Stimulated activated CD4-positive, alpha-beta T cell treated with anti-CD3 and anti-CD28 coated beads, Interleukin-1b, Interleukin-23, amount 100 ng/mL, for 4 hours (primary cell): ENCODE measurements at places on chromosomes 11 and 22.

GRCh38 chr22:48259991-48260670 lies 1497.7 kb downstream of the TBC1D22A start:
- no peak for DNase-seq

GRCh38 chr11:46676436-46677158 lies 23.8 kb downstream of the ARHGAP1 start:
- DNase-seq = no peak

- no peak for DNase-seq
These were observed 17.2 kb downstream of the KIAA0930 start for GRCh38 chr22:45223304-45224117.

DNA sequence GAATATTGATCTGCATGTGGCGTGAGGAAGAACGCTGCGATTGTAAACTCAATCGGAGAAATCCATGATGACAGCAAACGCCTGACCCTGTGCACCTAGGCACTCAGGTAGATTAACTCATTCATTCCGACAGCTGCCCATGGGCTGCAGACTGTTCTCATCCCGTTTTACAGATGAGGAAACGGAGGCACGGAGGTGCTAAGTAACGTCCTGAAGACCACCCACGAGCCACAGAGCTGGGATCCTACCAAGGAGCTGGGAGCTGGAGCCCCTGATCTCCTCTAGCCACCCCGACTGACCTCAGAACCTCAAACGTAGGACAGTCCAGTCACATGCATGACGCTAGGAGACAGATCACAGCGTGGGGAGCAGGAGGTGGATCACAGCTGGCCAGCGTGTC lies 1092.7 kb downstream of the BRD1 start:
- no peak for DNase-seq

- DNase-seq = no peak
These were observed 5.3 kb downstream of the OSBP start for GRCh38 chr11:59610289-59610688.

GRCh38 chr11:110425751-110426545 lies 3.8 kb upstream of the FDX1 start:
- DNase-seq = no peak

GRCh38 chr11:72989727-72990126 lies 152.4 kb downstream of the FCHSD2 start:
- DNase-seq = no peak

DNA sequence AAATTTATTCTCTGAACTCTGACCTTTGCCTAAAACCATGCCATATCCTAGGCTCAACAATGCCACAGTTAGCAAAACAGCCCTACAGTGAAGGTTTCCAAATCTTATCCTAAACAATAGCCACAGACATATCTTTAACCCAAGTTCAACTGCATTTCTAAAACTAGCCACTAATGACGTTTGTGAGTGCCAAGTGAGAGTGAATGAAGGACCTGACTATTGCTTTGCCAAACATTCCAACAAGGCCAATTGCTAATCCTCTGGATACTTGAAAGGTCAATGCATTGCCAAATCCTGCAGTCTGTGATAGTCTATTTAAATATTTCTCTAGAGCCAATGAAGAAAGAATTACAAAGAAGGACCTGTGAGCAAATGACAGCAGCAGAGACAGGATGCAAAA lies 2.5 kb upstream of the OR4C45 start:
- no peak for DNase-seq

DNA sequence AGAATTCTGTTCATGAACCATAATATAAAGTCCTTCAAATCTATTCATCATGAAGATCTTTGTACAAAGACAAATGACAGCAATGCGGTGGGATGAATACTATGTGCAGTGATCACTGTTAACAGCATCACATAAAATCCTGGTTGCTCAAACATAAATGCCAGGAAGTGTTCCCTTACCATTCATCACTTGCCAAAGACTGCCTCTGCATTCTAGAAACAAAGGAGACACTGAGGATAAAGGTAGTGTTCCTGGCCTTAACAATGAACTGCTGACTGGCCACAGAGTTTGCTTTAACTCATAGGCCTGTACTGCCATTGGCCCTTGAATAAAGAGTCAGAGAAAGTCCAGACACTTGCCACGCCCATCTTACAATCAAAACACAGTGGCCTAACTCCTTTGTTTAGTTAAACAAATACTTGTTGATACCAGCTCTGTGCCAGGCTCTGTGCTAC lies 29.5 kb downstream of the C2CD3 start:
- no peak for DNase-seq

DNA sequence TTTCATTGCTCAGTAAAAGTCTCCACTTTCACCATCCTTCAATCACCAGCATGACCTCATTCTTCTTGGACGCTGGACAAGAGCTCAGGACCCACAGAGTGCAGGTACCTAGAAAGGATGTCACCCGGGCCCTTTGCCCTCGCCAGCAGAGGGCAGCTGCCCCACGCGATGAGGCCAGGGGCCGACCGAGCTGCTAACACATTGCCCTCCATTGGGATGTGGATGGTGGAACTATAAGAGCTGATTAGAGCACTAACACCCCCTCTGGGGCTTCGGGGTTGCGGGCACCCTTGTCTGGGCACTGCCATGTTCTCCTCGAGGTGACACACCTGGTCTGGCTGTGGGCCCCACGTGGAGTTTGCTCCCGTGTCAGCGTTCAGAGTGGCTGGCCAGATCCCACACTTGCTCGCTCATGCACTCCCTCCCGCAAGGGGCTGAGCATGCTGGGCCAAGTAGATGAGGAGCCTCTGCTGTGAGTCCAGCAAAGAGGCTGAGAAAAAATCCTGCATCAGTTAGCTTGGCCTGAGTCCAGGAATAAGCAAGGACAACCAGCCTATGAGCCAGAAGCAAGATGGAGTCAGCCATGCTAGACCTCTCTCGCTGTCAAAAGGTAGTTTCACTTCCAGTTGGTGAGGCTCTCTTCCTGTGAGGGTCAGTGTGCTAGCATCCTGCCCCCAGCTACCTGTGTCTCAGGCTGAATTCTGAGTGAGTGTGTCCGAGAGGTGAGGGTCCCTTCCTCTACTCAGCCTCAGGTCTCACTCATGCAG lies 9.8 kb downstream of the KRTAP5-6 start:
- DNase-seq = no peak

GRCh38 chr22:22901578-22902218 lies 14.1 kb downstream of the IGLL5 start:
- DNase-seq = no peak
